ENCODE measurements at places on chromosomes 5 and 9.

- no peak for DNase-seq
Observed at GRCh38 chr5:44001675-44002380, 387.4 kb downstream of the FGF10 start.

GRCh38 chr5:75701856-75702255 lies 15.4 kb downstream of the POC5 start:
- no peak for DNase-seq

GRCh38 chr9:70387663-70388062 lies 26.8 kb downstream of the KLF9 start:
- no peak for DNase-seq

DNA sequence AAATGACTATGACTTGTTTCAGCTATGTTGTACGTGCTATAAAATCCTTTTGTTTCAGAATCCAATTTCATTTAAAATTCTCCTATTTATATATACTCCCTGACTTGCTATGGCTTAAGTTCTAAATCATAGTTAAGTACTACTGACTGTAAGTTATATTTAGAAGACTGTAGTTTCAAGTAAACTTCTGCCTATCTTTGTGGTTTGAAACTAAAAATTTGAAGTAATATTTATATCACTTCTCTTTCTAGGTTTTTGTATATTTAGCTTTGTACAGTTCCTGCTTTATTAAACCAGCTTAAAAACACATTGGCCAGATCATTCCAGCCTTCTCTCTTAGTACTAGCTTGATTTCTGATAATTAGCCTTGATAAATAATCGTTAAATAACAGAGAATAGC lies 196.3 kb downstream of the MLLT3 start:
- DNase-seq, result no peak

- DNase-seq, result no peak
Observed at GRCh38 chr9:127634021-127634420, 21.9 kb downstream of the STXBP1 start.

DNA sequence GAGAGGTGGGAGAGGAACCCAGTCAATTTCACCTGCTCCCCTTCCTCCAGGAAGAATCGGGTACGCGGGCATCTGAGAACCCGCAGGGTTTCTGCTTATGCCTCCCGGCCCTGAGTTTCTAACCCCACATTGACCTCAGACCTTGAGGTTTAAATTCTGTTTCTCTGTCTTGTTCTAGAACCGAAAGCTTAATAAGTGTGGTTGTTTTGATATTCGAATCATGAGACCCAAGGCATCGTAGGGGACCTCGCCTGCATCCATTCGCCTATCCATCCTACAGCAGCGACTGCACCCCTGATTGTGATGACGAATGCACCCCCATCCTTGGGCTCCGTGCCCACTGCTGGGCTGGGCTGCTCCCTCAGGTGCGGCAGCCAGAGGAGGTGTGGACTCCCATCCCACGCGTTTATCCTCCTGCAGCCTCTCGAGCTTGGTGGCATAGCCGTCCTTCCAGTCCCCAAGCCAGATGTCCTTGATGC lies 80.8 kb upstream of the IER5L start:
- peak; percentile 11 for DNase-seq

GRCh38 chr9:135146766-135147473 lies 59.5 kb downstream of the OLFM1 start:
- no peak for DNase-seq

GRCh38 chr5:78659714-78660113 lies 11.1 kb upstream of the LHFPL2 start:
- DNase-seq, result no peak

- no peak for DNase-seq
Observed at GRCh38 chr9:80707120-80707519, 982.2 kb downstream of the TLE1 start.

- DNase-seq, result no peak
Observed at GRCh38 chr9:127923771-127924170, 6.8 kb downstream of the PIP5KL1 start.

DNA sequence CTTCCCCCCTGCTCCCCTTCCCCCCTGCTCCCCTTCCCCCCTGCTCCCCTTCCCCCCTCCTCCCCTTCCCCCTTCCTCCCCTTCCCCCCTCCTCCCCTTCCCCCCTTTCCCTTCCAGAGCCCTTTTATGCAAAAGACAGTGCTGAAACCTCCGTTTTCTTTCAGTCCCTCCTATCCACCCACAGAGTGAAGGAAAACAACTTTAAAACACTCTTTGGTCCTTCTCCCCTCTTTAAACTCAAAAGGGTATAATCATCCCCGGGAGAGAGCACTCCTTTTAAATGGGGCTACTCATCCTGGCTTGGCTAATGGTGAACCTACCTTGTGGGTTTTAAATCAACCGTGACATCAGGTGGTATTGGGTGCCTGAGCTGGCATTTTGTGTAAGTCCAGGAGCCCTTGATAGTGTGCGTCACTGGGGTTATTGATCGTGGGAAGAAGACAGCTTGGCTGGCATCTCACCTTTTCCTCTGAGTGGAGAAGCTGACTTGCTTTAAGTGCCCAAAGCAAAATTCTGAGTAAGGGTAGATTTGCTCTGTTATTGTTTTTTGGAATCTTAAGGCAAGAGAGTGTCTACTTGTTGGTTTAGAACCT lies 2.7 kb downstream of the LARP1 start:
- peak; percentile 61 for DNase-seq

DNA sequence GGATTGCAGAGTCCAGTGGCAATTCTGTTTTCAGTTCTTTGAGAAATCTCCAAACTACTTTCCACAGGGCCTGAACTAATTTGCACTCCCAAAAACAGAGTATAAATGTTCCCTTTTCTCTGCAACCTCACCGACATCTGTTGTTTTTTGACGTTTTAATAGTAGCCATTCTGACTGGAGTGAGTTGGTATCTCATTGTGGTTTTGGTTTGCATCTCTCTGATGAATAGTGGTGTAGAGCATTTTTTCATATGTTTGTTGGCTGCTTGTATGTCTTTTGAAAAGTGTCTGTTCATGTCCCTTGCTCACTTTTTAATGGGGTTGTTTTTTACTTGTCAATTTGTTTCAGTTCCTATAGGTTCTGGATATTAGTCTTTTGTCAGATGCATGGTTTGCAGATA lies 72.6 kb downstream of the PALM2AKAP2 start:
- DNase-seq, result no peak

- DNase-seq, result no peak
Observed at GRCh38 chr5:84682531-84682930, 297.9 kb upstream of the EDIL3 start.

GRCh38 chr5:72883850-72884249 lies 67.4 kb downstream of the TNPO1 start:
- no peak for DNase-seq

- no peak for DNase-seq
Observed at GRCh38 chr9:107807183-107807582, 317.6 kb upstream of the KLF4 start.
